ENCODE measurements at places on chromosomes 4 and X.

DNA sequence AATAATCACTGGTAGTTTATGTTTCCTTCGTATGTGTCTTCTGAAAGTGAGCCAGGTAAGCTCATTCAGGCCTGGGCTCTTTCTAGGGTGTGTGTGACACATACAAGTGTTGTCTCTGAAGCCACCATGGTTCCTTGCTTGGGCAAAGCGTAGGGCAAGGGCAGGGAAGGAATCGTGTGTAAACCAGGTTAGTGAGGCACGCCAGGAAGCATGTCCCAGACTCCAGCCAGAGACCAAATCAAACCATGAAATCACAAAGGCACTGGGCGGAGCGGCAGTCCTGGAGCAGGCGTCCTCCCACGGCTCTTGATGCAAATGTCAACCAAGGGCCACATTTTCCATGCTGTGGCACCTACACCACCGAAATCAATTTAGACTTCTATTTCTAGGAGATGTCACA is 67.0 kb downstream of the NYX start:
- no peak for DNase-seq

DNA sequence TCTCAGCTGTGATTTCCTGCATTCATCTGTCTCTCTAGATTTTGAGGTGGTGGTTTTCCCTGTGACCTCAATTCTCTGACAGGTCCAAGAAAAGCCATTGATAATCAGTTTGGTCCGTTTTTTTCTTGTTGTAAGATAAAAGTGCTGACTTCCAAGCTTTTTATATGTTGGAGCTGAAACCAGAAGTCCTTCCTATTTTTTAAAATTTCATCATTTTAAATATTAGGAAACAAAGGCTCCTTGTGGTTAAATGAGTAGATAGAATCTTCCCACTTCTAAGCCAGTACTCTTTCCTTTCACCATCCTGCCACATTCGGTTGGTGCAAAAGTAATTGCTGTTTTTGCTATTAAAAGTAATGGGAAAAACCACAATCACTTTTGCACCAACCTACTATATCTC is 18.3 kb downstream of the RNF175 start:
- DNase-seq: no peak

GRCh38 chr4:149595500-149595899 is 220.1 kb downstream of the IQCM start:
- no peak for DNase-seq

GRCh38 chr4:17688011-17688441 is 73.6 kb downstream of the MED28 start:
- DNase-seq: no peak

DNA sequence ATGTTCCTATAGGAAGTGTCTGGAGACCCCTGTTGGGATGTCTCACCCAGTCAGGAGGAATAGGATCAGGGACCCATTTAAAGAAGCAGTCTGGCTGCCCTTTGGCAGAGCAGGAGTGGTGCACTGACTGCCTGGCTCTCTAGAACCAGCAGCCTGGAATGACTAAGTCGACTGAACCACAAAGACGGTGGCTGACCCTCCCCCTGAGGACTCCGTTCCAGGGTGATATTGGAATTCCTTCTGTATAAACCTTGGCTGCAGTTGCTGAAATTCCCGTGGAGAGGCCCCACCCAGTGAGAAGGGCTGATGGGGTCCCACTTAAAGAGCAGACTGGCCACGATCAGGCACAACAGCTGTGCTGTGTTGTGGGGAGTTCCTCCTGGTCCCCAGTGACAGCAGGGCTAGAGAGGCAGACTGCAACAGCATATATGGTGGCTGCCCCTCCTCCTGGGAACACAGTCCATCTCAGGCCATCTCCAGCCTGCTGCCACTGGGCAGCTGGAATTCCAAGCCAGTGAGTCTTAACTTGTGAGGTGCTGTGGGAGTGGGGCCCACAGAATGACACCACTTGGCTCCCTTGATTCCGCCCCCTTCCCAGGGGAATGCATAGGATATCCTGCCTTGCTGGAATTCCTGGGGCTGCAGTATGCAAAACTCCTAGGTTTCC is 41.8 kb upstream of the RLIM start:
- no peak for DNase-seq

DNA sequence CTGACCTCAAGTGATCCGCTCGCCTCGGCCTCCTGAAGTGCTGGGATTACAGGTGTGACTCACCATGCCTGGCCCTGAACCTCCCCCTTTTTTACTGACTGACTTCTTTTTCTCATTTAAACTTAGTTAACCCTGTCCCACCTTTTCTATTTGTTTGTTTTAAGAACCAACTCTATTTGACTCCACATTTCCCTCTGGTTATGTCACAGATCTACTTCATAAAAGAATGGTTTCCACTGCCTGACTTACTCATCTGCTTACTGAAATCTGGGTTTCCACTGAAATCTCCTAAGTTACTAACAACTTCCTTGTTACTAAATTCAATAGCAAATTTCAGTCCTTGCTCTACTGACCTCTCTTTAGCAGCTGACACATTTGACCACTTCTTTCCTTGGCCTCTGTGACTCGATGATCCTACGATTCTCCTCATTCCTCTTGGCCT is 28.0 kb upstream of the NSUN7 start:
- DNase-seq: no peak

GRCh38 chrX:130393451-130394074 is 8.1 kb upstream of the GPR119 start:
- peak; percentile 0 for DNase-seq

GRCh38 chr4:89356086-89356485 is 48.5 kb upstream of the GPRIN3 start:
- DNase-seq: no peak

DNA sequence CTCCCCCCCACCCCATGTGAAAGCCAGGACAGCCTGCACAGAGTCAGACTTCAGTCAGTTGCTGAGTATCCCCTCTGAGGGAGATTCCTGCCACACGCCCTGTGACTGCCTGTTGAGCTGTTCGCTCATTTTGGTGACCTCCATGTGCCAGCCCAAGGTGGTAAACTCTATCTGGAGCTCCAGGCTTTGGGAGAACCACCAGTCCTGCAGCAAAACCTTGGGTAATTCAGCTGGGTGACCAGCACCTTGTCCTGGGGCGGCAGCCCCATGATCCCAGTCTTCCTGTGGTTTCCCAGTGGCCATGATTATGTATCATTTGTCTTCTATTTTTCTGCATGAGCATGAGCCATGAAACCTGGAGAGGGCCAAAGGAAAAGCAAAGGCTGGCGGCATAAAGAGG is 73.4 kb downstream of the NBDY start:
- DNase-seq: no peak

DNA sequence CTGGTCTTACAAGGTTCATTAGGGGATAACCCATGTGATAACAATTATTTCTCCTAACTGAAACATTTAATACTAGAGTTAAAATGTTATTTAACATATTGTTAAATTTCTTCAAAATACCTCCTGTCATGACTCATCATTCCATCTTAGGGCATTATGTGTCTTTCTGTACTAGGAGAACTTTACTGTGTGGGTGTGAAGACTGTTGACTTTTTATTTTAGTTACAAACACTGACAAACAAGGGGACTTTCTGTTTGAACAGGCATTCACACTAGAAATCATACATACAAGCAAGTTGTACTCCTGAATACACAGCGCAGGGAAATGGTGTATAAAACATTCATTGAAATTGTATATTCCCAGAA is 175.9 kb downstream of the FBXW7 start:
- no peak for DNase-seq

DNA sequence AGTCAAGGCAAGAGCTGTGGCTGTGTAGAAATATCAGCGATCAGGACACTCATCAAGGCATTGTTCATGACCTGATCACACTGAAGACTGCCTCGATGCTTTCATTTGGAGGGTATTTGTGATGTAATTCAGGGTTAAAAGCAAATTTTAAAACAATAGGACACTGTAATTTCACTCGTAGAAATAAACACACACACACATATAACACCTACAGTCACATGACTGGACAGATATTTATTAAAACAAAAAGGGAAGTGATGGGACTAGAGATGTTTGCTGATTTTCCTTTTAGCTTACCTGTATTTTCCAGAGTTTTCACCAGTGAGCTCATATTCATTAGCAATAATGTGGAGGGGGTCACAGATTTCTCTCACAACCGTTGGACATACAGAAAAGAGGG is 51.1 kb upstream of the KDR start:
- DNase-seq: no peak

DNA sequence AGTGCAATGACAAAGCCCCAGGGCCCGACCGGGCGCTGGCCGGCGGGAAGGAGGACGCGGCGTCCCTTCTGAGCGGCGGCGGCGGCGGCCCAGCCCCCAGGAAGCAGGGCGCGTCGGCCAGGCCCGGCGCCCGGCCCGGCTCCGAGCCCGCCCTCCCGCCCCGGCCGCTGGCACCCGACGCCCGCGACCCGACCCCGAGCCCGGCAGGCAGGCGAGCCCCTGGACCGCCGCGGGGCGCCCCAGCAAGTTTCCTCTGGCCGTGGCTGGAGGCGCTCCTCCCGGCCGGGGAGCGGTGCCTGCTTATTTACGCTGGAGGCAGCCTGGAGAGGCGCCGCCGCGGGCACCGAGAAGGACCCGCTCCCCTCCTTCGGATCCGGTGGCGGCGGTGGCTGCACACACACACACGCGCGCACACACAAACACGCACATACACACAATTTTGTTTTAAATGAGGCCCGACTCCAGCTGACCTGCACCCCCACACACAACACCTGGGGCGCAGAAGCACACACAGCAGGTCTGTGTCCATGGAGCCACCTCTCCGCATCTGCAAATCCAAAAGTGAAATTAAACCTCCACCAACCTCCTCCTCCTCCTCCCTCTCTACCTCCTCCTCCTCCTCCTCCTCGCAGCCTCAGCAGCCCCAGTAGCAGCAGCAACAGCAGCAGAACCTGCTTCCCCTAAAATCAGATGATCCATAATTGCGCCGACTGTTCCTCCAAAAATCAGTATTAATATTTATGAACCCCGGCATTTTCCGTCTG is 669 bp downstream of the IRF2 start:
- DNase-seq: peak; percentile 62

DNA sequence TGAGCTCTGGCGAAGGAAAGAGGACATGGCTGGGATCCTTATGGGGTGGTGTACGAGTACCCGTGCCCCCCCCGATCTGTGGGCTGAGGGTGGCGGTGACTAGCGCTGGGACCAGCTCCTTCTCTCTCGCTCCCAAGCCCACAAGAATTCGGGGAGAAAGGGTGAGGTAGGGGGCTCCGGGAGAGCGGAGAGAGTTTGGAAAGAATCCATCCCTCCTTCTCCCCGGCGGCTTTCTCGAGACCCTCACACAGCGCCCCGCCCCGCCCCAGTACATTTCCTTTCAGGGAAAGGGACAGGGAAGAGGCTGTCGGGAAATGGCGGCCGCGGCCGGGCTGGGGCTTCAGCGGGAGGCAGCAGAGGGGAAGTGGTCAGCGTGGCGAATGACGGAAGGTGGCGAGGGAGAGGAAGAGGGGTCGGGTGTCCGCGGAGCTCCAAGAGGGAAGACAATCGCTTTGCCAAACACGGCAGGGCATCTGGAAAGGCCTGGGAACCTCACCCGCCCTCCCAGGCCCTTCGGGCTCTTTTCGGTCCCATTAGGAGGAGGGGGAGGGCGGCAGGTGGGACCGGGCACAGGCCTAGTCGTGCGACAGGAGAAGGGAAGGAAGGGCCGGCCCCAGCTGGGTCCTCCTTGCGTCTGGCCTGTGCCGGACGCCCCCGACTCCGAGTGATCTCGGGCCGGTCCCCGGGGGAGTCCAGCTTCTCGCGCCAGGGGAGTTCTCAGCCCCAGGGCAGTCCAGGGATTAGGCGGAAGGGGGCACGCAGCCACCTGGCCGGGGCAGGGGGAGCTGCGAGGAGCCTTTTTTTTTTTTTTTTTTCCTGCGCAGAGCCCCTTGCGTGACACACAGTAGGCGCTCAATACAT is 10.2 kb downstream of the HNRNPH2 start:
- no peak for DNase-seq

DNA sequence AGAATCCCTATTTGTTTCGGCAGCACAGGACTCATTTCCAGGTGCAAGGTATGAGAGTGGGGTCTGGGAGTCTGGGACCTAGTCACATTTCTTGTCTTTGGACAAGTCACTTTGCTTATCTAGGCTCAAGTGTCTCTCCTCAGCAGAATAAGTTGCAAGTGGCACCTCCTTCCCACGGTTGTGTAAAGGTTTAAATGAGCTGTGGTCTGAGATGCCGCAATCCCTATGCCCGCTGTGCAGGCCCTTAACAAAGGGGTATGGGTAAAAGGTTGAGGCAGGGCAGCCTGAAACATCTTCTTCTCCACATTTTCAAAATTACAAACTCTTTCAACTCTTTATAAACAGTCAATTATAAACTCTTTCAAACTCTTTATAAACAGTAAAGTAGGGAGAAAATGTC is 93.7 kb downstream of the RTL5 start:
- no peak for DNase-seq

GRCh38 chr4:89899152-89899551 is 4.5 kb downstream of the MMRN1 start:
- no peak for DNase-seq

DNA sequence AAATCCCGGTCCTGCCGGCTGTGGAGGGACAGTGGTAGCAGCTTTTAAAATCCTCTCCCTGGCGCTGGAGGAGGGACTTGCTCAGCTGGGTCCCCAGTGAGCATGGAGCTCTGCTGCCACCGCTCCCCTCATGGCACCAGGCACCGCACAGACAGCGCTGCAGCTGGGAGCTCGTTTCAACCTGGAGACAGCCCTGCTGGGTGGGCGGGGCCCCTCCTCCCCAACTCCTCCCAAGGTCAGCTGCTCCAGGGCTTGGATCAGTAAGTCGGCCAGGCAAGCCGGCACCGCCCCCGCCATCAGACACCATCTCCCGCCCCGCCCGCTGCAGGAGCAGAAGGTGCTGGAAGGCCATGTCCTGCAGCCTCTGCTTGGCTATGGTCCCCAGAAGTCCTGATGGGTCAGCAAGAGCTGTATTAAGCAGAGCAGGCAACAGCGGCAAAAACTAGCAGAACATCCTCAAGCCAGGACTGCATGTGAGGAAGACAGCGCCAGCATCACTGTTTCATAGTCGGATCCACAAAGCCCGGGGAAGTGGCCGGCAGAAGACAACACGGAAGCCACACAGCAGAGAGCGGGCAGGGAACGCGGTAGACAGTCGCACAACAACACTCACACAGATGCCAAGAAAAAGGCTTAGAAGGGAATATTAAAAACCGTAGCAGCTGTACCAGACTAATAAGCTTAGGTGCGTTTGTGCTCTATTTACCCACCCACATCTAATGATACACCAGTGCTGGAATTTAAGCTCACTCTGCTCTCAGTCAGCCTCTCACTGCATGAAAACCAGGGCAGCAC is 16.2 kb downstream of the ZFYVE28 start:
- no peak for DNase-seq

DNA sequence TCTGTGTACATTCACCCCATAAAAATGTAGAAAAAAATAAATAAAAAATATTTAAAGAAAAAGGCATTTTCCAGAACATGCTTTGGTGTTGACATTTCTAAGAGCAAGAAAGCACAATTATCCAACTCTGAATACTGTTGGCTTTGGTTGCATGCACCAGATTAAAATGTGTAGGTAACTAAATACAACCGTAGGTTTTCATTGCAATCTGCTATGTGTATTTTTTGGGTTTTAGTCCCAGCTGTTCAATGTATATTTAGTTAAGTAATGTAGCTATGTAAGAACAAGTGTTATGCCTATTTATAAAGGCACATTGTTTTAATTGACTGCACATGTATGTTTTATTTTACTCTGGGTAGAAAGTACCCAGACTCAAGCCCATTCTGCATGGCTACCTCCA is 108.1 kb upstream of the PAQR3 start:
- no peak for DNase-seq
